ENCODE measurements at places on chromosomes 5 and 9. TPM values are rescaled to one million over a fixed set of nuclear protein-coding genes. Genes with fewer than 3 reads are reported as not detected.

GRCh38 chr9:131934673-131935072, 145.0 kb downstream of the MED27 start:
- H3K4me3 ChIP-seq, result no peak overlapping the region
- H3K27me3 ChIP-seq, result no peaks in the 10 kb centered on the region
- H3K27ac ChIP-seq, result no peak overlapping the region

- no peaks in the 10 kb centered on the region for H3K36me3 ChIP-seq
- no peaks in the 10 kb centered on the region for H3K4me1 ChIP-seq
- H3K4me3 ChIP-seq, result no peak overlapping the region
- peaks cover 12% of the 10 kb centered on the region for H3K27me3 ChIP-seq
Measured at GRCh38 chr5:72067682-72068470, 39.4 kb upstream of the MAP1B start.

GRCh38 chr9:135186248-135187164, 99.0 kb downstream of the OLFM1 start:
- no peaks in the 10 kb centered on the region for H3K4me1 ChIP-seq
- no peak for DNase-seq

DNA sequence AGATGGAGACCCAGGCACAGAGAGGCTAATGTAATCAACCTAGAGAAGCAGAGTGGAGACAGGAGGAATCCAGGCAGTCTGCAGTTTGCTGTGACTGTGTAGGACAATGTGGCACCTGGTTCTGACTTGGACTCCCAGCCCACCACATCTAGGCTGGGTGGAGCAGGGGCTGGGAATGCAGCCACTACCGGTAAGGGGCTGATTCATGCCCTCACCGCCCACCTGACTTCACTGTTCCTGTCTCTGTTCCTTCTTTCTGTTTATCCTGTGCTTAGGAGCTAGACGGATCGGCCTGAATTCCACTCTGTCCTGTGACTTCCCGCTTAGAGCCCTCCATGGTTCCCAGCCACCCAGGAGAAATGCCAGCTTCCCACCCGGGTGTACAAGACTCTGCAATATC, 2.6 kb downstream of the PDLIM4 start:
- no peak overlapping the region for H3K27ac ChIP-seq
- H3K4me3 ChIP-seq, result no peak overlapping the region
- H3K27me3 ChIP-seq, result peaks cover 11% of the 10 kb centered on the region
- H3K36me3 ChIP-seq, result peaks cover 8% of the 10 kb centered on the region
- no peaks in the 10 kb centered on the region for H3K4me1 ChIP-seq

Gene CPEB4
- 5.9 TPM for polyA plus RNA-seq

Gene DDX4
- polyA plus RNA-seq, result not detected
